NCI-H748 treated with DMSO at 0.1 percent for 48 hours (cell line): ENCODE measurements at places on chromosomes 7 and 10.

GRCh38 chr10:114010316-114010715, 33.4 kb upstream of the ADRB1 start:
- DNase-seq = no peak

DNA sequence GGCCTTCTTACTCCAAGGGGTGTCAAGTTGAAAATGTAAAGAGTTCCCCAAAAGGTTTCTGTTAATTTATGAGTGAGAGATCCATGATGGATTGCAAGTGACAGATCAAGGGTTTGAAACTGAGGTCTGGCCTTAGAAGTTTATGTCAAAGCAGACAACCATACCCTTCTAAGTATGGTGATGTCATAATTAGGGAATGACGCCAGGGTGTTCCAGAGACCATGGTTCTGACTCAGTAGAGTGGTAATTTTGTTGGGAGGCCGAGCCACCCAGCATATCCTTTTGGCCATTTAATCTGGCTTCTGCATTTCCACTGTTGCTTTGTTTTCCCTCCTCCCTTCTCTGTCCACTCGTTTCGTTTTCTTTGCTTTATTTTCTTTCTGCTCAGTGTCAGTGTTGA, 2.7 kb downstream of the TRUB1 start:
- DNase-seq = no peak

- no peak for DNase-seq
Measured at GRCh38 chr7:137471128-137471527, 127.6 kb upstream of the PTN start.

DNA sequence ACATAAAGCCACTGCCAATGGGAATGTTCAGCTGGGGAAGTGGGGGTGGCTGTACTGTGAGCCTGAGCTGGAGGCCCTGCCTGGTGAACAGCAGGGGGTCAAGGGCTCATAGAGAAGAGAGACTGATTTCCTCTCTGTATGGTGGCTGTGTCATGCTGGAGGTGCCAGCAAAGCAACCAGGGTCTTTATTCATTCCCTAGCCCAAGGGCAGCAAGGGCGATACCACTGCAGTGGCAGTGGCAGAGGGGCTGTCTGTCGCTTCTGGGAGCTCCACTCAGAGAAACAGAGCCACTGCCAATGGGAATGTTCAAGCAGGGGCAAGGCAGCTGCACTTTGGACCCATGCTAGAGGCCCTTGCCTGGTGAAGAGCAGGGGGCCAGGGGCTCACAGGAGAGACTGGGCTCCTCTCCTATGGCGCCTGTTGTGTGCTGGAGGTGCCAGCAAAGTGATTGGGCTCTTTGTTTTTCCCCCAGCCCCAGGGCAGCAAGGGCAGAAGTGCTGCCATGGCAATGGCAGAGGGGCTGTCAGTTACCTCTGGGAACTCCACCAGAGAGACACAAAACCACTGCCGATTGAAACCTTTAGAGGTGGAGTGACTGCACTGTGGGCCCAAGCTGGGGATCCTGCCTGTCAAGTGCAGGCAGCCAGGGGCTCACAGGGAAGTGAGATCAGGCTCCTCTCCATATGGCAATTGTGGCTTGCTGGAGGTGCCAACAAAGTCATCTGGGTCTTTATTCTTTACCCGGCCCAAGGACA, 545.1 kb downstream of the SH2D4B start:
- no peak for DNase-seq

DNA sequence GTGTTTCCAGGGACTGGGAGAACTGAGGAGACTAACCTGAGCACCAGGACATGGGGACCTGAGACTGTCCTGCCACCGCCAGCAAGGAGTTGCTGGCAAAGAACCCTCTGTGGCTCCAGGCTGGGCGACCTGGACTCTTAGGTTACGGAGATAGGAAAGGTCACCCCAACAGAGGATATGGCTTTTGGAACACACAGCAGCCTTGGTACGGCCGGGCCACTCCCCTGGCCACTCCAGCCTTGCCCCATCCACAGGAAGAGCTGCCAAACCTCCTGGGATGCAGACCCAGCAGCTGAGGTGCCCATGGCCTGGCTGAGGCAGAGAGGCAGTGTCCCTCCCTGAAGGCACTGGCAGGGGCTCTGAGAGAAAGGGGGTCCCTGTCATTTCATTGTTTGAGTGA, 137.8 kb downstream of the OAT start:
- no peak for DNase-seq

GRCh38 chr10:52146766-52147165, 167.3 kb upstream of the DKK1 start:
- DNase-seq = no peak

GRCh38 chr10:84783386-84783785, 455.0 kb downstream of the CCSER2 start:
- peak; percentile 70 for DNase-seq
